ENCODE measurements at places on chromosomes 2 and 18. TPM values are rescaled to one million over a fixed set of nuclear protein-coding genes. Genes with fewer than 3 reads are reported as not detected.

The TSPYL6 gene
- total RNA-seq, result not detected

The HOXD3 gene
- total RNA-seq, result not detected

The ASPRV1 gene
- 0.47 TPM for total RNA-seq

The MSGN1 gene
- total RNA-seq, result not detected

The CDKL4 gene
- not detected for total RNA-seq

The COLEC11 gene
- 0.72 TPM for total RNA-seq

The ANKRD36 gene
- 4.6 TPM for total RNA-seq

The SULT1C4 gene
- total RNA-seq, result not detected

The KLF11 gene
- 2.9 TPM for total RNA-seq

The STON1 gene
- total RNA-seq, result 0.07 TPM

The RESP18 gene
- not detected for total RNA-seq

The CAPN13 gene
- total RNA-seq, result not detected

The TBC1D8 gene
- total RNA-seq, result 4.1 TPM

The CPLX4 gene
- not detected for total RNA-seq

The ANKRD30BL gene
- total RNA-seq, result not detected

The FN1 gene
- 228 TPM for total RNA-seq

The UGT1A3 gene
- not detected for total RNA-seq

GRCh38 chr2:156087875-156088274, 244.6 kb downstream of the NR4A2 start:
- peak; percentile 64 for DNase-seq

DNA sequence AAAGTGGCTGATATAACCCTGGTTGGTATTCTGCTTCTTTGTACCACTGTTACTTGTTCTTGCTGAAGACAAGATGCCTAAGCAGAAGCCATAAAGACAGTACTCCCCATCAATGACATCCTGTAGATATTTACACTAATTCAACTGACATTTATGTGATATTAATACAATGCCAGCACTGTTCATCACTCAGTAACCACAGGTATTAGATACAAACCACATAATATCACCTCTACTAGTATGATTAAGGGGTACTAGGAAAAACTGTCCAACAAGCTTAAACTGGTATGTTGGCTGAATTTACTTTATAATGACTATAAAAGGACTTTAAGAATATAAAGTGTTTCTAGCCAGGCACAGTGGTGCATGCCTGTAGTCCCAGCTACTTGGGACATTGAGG, 65.8 kb downstream of the RTN4 start:
- peak; percentile 48 for DNase-seq

- DNase-seq, result no peak
Measured at GRCh38 chr2:120750488-120751210, 15.0 kb downstream of the GLI2 start.

GRCh38 chr2:47022186-47022765, 106.7 kb upstream of the MCFD2 start:
- no peak for DNase-seq

DNA sequence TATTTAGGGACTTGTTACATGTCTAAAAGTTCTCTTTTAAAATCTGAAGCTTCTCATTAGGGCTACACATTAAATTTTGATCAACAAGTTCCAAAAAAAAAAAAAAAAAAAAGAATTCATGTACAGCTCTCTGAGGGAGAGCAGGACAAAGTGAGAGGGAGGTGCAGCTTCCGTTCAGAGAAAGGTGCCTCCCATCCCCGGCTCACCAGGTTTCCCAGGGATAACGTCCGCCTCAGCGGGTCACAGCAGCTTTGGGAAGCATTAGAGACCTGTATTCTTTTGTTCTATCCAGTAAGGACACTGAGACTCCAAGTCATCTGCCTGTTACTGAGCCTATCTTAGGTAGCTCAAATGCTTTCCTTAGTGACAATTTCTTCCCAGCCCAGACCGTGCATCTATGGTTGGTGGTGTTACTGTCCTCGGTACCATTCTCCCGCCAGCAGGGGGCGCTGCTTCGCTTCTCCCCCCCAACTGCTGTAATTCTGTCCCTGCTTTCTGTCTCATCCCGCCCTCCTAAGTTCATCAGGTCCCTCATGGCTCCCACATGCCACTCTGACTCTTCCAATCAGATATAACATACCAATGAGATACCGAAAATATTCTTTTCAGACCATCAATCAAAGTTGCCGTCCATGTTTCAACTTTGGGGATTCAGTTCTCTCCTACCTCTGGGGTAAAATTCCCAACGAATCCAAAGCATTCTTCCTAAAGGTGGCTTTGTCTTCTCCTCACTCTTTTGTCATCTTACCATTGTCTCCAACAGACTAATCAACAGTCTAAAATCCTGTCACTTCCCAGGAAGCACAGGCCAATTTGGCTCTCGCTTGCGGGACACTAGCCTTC, 466.5 kb downstream of the METTL4 start:
- DNase-seq, result peak; percentile 59

DNA sequence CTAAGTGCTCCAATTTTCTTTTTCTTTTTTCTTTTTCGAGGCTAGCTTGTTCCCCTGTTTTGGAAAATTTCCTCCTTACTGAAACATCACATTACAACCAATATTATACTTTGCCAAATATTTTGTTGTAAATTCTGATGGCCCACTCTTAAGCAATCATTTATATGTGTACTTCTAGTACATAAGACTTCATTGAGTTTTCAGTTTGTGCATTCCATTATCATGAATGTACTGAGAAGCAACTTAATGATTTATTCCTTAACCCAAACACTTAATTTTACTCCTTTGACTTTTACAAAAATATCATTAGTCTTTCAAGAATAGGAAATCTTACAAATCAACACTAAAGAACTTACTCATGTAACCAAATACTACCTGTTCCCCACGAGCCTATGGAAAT, 242.4 kb downstream of the ARHGAP15 start:
- no peak for DNase-seq

DNA sequence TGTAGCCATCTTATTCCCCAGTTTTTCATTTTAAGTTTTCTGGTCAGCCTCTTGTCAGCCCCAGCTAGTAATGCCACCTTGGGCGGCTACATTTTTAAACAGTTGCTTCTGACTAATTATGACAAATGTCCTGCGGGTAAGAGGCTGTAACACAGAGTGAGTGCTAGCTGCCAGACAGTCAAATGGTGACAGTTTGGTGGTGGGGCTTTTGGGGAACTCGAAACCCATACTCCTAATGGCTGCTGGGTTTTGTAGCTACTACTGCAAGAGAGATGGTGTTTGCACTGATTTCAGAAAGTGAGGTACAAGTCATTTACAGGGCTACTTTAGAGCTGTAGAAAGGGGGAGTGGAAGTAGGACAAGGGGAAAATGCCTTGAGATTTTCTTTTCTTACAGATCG, 48.2 kb downstream of the ZCCHC2 start:
- DNase-seq, result no peak

DNA sequence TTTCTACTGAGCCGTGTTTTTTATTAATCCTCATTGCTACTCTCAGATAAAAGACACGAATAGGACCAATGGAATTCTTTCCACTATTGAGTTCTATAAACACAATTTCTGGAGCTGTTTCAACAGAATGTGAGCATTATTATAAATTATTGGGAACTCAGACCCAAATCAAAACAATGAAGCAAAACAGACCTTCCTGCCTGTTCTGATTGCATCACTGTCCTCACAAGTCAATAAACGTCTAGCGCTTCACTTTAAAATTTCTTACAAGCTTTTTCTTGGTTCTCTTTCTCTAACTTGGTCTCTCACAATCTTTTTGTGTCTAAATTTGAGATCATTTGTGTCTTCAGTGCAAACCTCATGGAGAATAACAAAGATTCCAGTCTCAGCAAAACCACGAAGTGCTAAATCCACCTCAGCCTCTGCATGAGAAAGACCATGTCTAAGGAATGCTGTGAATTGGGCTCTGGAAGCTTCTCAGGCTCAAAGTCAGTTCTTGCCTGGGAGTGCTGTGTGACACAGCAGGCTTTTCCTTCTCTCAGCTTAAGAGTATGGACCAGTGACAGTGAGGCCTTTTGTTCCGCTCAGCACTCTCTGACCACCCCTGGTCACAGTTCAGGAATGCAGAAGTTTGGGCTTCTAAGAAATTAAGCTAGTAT, 22.8 kb downstream of the ARHGAP28 start:
- peak; percentile 13 for DNase-seq

DNA sequence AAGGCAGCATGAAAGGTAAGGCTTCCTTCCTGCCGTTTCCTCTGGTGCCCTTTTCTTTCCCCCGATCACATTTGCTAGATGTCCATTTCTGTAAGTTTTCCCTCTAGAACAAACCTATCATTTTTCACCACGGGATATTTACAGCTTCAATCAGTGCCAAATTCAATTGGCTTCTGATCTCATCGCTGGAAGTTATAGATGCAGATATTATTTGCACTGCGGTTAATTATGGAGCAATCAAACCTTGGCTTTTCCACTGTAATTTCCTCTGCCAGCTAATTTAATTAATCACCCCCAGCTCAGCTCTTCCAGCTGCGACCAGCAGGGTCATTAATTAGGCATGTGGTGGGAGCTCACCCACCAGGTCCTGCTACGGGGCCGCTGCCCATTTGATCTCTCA, 86.1 kb downstream of the GBX2 start:
- no peak for DNase-seq

GRCh38 chr2:121152861-121153260, 132.1 kb downstream of the TFCP2L1 start:
- DNase-seq, result no peak

- DNase-seq, result peak; percentile 9
Measured at GRCh38 chr2:206456078-206456754, 12.9 kb downstream of the ADAM23 start.

- no peak for DNase-seq
Measured at GRCh38 chr2:76050196-76050595, 339.5 kb upstream of the GCFC2 start.

DNA sequence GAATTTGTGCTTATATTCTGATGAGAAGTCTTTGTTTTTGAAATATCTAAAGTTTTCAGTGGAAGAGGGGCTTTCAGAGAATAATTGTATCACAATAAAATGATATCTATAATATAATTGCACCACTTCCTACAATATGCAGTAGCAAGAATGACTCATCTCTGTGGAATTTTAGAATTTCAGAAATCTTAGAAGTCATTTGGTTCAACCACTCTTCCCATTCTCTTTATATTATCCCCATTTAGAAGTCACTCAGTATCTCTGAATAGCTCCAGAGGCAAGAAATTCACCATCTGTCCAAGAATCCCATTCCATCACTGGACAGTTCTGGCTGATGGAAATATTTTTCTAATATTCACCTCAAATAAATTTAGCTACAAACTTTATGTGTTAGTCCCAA, 59.3 kb upstream of the CCDC68 start:
- DNase-seq, result peak; percentile 89

- no peak for DNase-seq
Measured at GRCh38 chr2:121192576-121192975, 92.4 kb downstream of the TFCP2L1 start.

- DNase-seq, result peak; percentile 21
Measured at GRCh38 chr2:223314811-223315210, 262.8 kb downstream of the KCNE4 start.

GRCh38 chr2:237141571-237142051, 55.9 kb downstream of the COPS8 start:
- DNase-seq, result peak; percentile 52

- peak; percentile 94 for DNase-seq
Measured at GRCh38 chr2:232260075-232260474, 118.5 kb upstream of the ALPP start.

DNA sequence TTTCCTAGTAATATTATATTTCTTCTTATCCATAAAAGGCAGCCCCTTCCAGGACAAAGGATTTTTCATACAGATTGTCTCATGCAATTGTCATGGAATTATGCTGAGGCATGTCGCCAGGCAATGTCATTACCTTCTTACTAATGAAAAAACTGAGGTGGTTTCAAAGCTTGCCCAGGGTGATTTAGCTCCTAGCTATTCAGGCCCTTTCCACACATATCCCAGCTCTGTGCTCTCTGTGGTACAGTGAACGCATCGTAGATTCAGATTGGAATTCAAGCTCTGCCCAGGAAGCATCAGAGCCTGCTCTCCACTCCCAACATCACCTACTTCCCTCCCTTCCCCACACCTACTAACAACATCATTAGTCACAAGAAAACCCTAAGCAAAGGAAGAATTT, 60.1 kb downstream of the ATP8B1 start:
- peak; percentile 62 for DNase-seq

- no peak for DNase-seq
Measured at GRCh38 chr2:30359644-30360167, 87.3 kb upstream of the LCLAT1 start.

DNA sequence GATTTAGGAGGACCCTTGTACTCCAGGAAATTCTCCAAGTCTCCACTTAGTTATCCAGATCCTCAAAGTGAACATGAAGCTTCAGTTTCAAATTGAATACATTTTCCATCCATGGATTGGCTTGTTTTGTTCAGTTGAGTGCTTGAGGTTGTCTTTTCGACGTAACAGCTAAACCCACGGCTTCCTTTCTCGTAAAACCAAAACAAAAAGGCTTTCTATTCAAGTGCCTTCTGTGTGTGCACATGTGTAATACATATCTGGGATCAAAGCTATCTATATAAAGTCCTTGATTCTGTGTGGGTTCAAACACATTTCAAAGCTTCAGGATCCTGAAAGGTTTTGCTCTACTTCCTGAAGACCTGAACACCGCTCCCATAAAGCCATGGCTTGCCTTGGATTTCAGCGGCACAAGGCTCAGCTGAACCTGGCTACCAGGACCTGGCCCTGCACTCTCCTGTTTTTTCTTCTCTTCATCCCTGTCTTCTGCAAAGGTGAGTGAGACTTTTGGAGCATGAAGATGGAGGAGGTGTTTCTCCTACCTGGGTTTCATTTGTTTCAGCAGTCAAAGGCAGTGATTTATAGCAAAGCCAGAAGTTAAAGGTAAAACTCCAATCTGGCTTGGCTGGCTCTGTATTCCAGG, at the start of gene CTLA4:
CTLA4 (plus strand) TSS at position 211 of the 640 bp plus-strand sequence; CDS start at position 383, 172 bp downstream.
- no peak for DNase-seq

- DNase-seq, result no peak
Measured at GRCh38 chr2:128639693-128640092, 321.0 kb upstream of the HS6ST1 start.

- DNase-seq, result no peak
Measured at GRCh38 chr2:241358470-241358869, 2.4 kb downstream of the FARP2 start.

DNA sequence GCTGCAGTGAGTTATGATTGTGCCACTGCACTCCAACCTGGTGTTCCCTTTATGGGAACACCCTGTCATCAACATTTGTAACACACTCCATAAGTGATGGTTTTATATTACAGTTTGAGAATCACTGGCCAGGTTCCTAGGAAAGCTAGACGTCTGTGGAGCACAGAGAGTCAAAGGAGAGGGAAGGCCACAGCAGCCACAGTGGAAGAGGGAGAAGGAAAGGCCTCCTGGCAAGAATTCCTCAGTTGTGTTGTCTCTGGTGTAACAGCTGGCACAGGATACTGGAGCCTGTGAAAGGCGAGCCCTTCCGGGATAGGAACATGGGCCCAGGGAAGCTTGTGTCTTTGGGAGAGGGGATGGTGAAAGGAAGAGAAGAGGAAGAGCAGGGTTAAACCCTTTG, 360.5 kb upstream of the PIK3C3 start:
- no peak for DNase-seq

DNA sequence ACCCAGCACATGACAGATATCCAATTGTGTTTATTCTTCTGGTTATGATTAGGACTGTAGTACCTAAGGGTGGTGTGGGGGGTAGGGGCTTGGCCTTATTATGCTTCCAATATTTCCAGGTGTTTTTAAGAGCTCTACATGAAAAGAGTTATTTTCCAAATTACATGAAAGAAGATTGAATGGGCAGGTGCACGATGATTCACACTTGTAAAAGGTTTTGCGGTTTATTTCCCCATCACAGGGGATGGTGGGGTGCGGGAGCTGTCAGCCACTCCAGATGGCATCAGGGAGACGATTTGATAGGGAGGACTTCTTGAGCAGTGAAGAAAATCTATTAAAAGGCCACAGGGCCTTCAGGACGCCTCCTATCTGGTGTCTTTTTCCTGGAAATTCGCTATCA, 15.1 kb upstream of the CCBE1 start:
- no peak for DNase-seq

Data from HT1080 (cell line).